Foreskin fibroblast (primary cell): ENCODE measurements at places on chromosomes 1 and 21.

DNA sequence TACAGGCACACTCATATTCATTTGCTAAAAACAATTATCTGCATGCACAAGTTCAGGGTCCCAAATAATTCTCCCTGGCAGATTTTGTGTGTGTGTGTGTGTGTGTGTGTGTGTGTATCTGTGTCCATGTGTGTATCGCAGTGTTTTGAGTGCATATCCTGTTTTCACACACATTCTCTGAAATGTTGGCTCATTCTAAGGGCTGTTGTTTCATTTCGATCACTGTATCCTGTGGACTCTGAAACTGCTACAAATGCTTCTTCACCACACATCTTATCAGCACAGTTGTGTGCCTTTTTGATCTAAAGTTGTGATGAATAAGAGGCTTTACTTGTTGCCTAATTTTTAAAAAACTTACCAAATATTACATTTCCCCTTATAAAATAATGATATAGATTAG lies 34.6 kb downstream of the NR5A2 start:
- DNase-seq: no peak

- DNase-seq: no peak
Measured at GRCh38 chr1:223189903-223190724, 47.1 kb upstream of the TLR5 start.

GRCh38 chr1:38512789-38513188 lies 346.8 kb downstream of the RRAGC start:
- DNase-seq: no peak

GRCh38 chr21:25837533-25838265 lies 102.9 kb downstream of the GABPA start:
- peak; percentile 74 for DNase-seq

DNA sequence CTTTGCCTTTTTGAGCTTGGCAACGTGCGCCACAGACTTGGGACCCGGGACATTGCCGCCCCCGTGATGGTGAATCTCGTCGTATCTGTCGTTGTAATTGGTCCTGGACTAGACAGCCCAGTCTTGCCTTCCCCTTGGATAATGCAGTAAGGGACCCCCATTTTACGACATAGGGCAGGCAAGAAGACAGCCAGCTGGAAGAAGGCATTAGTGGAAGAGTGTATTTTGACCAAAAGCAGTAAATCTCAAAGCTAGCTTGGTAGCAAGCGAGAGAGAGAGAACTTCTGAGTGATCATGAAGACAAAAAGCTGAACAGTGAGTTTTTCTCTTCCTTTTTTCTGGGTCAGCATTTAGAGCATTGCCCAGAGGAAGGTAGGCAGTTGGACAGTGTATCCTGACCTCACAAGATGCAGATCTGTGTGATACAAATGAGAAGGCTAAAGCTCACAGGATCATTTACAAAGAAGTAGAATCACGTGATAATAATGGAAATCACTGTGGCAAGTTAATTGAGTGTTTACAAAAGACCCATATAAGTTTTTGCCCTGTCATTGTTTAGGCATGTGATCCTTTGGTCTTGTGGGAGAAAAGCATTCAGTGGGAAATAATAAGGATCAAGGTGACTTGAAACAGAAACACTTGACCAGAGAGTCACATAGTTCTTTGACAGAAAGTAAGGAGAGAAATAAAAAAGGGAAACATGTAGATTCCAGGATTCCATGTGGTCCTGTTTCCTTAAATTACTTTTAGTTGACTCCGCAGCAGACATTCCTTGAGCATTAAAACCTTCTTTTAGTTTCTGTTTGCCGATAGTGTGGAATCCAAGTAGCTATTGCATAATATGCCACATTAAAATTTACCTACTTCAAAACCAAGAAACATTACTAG lies 66.3 kb downstream of the CNST start:
- DNase-seq: peak; percentile 79

- DNase-seq: no peak
Measured at GRCh38 chr21:45478115-45478801, 64.0 kb downstream of the SLC19A1 start.

GRCh38 chr1:100249155-100249536 lies 488 bp downstream of the DBT start:
- DNase-seq: no peak

DNA sequence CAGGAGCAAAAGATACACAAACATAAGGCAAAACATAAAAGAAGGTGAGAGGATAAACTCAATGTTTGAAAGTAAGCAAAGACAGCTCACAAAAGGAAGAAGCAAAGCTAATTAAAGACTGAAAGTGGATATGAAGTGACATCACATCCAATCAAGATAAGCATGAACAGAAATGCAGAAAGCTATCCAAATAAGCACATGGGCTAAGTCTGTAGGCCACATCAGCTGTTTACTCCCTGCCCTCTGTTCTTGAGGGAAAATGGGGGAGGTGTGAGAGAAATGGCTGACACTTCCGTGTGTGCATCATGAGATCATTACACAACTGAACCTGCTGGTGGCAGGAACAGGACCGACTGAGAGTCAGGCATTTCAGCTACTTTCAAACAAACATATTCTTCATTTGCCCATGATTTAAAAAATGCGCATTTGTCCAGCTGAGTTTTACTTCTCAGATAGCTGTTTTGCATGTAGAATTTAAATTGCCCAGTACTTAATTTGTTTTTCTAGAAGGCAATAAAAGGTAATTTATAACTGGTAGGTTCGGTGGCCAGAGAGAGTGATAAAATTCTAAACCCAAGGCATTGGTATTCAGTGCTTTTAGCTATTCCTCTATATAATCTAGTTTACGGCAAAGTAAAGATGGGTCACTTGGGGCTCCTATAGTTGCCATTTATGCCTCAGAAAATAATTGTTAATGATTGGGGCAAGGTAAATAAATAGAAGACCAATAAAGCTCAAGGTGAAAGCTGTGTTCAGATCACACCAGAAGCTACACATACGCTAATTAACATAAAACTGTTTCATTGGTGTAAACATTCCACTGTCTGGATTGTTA lies 27.2 kb upstream of the MAN1A2 start:
- DNase-seq: peak; percentile 69

GRCh38 chr1:41464885-41465284 lies 19.6 kb downstream of the EDN2 start:
- no peak for DNase-seq

DNA sequence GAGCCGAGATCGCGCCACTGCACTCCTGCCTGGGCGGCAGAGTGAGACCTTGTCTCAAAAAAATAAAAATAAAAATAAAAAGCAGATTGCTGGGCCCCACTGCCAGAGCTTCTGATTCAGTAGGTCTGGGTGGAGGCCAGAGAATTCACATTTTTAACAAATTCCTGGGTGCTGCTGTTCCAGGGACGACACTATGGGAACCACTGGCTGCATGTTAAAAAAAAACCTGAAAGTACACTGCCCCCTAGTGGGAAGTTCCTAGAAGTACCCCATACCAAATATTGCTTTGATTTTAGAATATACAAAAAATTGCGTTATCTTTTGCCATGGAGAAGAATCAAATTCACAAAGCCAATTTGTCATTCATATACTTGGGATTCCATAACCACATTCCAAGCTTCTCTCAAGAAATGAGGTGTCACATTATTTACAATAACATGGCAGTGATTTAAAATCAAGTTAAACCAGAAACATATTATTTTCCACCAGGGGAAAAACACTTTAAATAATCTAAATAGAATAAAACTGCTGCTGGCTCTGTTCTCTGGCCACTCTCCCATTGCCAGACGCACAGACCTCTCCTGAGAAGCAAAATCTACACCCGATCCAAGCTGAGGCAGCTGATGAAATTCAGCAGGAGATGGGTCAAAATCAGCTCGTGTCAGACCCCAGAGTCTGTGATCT lies 27.4 kb downstream of the SYF2 start:
- peak; percentile 65 for DNase-seq

DNA sequence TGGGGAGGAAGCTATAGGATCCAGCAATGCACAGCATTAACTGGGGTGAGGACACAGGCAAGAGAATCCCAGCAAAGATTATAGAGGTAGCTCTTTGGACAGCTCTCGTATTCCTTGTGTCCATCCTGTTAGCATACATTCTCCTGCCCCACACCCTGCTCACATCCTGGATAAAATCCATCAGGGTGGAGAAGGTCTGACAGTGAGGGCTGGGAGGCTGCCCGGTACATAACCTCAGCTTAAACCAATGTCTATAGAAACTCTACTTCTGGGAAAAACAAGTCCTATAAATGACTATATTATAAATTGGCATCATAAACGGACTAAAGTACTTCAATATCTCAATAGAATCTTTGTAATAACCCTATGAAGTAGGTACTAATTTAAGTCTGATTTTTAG lies 36.8 kb upstream of the UBE2U start:
- DNase-seq: no peak

DNA sequence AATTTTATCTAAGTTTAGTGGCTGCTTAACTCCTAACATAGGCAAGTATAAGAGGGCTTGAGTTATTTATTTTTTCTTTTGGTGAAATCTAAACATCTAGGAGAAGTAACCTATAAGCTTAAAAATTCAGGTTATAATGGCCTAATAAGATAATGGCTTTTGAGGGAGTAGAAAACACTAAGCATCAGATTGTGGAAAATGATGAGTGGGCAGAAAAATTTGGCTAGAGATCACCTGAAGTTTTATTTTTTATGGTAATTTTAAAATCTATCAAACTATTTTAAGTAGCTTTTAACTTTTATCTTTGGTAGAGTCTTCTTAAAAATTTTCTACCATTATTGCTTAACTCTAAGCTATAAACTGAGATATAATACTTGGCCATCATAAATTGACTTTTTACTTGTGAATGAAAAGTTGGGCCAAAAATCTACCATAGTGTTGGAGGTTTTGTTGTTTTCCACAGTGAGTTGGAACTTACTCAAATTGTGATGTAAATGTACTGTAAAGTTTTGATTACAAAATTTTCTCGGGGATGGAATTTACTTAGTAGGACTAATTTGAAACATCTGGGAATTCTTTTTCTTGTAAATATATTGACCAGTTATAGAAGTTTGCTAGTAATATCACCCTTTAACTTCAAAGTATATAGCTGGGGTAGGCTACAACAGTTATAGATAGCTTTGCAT lies 63.9 kb downstream of the USP25 start:
- DNase-seq: peak; percentile 17

GRCh38 chr1:212311836-212312497 lies 26.8 kb downstream of the PPP2R5A start:
- peak; percentile 37 for DNase-seq

DNA sequence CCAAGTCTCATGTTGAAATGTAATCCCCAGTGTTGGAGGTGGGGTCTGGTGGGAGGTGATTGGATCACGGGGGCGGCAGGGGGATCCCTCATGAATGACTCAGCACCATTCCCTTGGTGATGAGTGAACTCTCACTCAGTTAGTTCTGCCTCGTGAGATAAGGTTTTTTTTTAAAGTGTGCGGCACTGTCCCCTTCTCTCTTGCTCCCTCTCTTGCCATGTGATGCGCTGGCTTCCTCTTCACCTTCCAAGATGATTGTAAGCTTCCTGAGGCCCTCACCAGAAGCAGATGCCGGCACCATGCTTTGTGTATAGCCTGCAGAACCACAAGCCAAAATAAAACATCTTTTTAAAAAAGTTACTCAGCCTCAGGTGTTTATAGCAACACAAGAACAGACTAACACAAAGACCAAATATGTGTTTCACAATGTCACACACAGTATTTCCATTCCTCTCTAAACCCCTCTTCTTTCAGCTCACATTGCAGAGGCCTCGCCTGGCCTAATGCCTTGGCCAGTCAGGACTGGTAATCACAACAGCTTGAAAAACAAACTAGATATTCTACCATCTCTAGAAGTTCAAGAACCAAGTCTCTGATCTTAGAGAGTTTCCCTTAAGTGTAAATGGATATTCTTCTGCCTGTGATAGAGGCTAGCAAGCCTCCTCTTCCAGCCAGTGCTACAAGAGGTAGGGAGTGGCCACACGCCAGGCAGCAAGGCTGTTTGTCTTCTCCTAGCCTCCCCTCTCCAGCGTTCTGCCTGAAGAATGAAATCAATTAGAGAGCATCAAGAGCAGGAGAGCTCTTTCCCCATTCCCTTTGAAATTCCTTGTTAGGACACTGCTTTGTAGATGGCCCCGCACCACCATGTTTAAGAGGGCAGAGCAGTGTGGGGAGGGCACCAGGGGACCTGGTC lies 19.6 kb upstream of the RAP1A start:
- DNase-seq: no peak

- no peak for DNase-seq
Measured at GRCh38 chr1:240808381-240808780, 196.4 kb upstream of the GREM2 start.

- DNase-seq: no peak
Measured at GRCh38 chr1:32755810-32756159, 53.2 kb upstream of the SYNC start.

DNA sequence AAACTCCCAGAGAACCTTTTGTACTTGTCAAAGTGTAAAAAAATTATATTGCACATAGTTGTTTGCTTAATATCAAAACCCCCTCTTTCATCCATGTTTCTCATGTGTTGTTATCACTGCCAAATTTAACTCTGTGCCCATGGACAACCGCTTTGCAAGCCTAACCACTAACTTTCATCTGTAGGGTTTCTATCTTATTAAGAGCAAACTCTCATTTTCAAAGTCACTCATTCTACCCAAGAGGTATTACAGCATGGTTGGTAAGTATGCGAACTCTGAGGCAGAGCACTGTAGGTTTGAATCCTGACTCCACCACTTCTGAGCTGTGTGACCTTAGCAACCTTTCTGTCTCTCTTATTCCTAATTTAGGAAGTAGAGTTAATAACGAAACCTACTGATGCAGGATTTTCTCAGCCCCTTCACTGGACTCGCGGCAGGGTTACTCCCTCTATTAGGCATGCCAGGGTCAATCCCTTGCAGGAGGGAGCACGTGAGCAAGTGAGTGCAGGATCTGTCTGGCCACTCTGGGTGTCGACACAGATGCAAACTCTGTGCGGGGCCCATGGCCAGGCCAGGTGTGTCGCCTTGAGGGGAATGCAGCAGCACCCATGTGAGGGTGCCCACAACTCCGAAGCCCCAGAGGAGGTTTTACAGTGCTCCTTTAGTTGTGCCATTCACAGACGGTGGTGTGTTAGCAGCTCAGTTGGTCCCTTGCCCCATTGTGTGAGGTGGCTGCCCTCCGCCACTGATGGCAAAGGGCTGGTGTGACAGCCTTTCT lies 361.5 kb upstream of the ADGRL2 start:
- no peak for DNase-seq

GRCh38 chr1:65119951-65120350 lies 28.1 kb upstream of the AK4 start:
- peak; percentile 33 for DNase-seq

DNA sequence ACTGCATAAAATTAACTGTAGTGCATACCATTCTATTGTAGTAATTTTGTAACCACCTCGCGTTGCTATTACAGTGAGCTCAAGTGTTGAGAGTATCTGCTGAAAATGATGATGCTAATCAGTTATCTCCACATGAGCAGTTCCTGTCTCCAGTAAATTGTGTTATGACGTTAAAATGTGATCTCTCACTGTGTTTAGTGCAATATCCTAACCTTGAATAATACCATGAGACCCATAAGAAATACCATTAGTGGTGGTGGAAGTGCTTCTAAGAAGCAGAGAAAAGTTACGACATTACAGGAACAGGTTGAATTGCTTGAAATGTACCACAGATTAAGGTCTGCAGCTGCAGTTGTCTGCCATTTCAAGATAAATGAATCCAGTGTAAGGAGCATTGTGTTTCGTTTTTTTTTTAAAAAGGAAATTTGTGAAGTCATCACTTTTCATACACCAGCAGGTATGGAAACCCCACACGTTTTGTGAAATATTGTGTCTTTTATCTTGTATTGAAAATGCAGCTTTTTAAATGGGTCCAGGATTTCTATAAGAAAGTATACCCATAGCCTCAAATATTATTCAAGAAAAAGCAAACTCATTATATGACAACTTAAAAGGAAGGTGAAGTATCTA lies 72.5 kb downstream of the ANGPTL1 start:
- no peak for DNase-seq
